ENCODE measurements at places on chromosomes 2 and 18.

DNA sequence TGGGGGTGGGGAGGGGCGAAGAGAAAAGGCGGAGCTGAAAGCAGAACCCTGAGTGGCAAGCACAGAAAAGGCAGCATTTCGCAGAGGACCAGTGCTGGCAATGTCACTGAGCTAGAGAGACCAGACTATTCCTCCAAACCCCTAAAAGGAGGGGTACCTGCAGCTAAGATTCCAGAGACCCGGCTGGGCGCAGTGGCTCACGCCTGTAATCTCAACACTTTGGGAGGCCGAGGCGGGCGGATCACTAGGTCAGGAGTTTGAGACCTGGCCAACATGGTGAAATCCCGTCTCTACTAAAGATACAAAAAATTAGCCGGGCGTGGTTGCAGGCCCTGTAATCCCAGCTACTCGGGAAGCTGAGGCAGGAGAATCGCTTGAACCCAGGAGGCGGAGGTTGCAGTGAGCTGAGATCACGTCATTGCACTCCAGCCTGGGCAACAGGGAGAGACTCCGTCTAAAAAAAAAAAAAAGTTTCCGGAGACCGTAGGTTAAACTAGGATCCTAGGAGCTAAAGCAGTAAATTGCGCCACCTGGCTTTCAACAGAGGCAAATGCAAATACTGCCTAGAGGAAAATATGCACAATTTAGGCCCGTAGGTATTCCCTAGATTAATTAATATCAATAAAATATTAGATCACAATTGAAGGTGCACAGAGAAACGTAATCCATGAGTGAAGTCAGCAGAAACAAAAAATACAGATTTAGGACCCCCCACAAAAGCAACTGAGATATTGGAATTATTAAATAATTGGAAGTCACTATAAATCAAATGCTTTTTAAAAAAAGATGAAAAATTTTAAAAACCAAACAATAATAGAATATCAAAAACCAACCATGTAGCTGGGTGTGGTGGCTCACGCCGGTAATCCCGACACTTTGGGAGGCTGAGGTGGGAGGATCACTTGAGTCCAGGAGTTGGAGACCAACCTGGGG lies 4.9 kb downstream of the UCN start:
- peak; percentile 45 for DNase-seq

GRCh38 chr2:152370783-152371182 lies 35.8 kb downstream of the FMNL2 start:
- no peak for DNase-seq

DNA sequence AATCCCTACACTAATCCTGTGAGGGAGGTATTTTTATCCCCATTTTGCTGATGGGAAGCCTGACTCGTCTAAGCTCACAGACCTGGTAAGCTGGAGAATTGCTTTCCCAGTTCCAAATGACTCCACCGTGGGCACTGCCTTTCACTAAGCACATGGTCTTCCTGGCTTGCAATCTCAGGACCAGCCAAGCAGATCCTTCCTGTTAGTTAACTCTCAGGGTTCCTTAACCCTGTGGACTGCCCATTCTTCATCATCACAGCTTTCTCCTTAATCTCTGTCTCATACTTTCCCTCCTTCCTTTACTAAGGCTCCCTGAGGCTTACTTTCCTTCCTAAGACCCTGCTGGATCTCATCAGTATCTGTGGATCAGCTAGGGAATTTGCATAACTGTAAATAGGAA lies 122.2 kb upstream of the ZEB2 start:
- no peak for DNase-seq

- no peak for DNase-seq
Measured at GRCh38 chr2:223247136-223247535, 195.1 kb downstream of the KCNE4 start.

DNA sequence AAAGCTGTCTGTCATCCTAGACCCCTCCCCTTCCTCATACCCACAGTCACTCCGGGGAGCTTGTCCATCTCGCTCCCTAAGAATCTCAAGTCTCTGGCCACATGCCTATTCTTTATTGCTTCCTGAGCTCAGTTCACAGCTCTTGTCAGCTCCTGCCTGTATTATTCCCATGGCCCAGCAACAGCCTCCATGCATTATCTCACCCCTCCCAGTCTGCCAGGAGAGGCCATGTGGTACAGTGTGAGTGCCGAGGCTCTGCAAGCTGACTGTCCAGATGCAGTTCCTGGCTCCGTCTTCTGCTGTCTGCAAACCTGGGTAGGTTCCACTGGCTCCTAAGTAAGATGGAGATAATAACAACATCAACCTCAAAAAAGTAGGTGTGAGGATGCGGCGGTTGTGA lies 79.7 kb downstream of the MRPS9 start:
- no peak for DNase-seq

DNA sequence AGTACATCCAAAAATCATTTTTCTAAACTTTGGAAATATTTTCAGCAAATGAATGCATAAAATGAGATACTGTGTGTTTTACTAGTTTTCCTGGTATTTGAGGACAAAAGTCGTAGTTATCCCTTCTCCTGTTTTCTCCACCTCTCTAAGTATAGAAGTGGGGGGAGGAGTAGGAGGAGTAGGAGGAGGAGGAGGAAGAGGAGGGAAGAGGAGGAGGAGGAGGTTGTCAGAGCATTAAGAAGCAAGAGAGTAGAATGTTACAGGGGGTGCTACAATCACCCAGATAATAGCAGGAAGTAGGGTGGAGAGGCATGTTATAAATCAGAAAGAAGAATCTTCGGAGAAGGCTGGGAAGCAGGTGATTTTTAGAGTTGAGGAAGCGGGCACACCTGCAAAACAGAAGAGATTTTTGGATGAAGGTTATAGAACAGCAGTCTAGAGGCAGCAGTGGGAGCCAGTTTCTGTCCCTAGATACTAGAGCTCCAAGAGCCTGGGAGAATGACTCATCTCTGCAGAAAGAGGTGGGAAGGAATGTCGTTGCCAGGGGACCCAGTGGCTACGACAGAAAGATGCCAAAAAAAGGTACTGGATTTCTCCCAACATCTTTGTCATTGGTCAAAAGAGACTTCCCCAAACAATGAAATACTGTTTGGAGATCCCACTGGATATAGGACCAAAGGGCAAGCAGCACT lies 44.2 kb upstream of the AQP4 start:
- no peak for DNase-seq

Data from activated CD4-positive, alpha-beta T cell treated with anti-CD3 and anti-CD28 coated beads, Interleukin-2, amount 50 U/mL, for 48 hours (primary cell).